ENCODE measurements at places on chromosomes 6 and 20. TPM values are rescaled to one million over a fixed set of nuclear protein-coding genes. Genes with fewer than 3 reads are reported as not detected.

The FNDC11 gene
- 1.9 TPM for polyA plus RNA-seq

The FAM209A gene
- polyA plus RNA-seq: not detected

The ZNF391 gene
- polyA plus RNA-seq: 12.6 TPM

The PDYN gene
- polyA plus RNA-seq: 0.55 TPM

The FHL5 gene
- polyA plus RNA-seq: 0.24 TPM

The RIPOR2 gene
- polyA plus RNA-seq: 8.4 TPM

The CEP250 gene
- polyA plus RNA-seq: 56.7 TPM

The CPNE5 gene
- 12.3 TPM for polyA plus RNA-seq

The FRS3 gene
- polyA plus RNA-seq: 8.6 TPM

The OR12D3 gene
- polyA plus RNA-seq: not detected

The MCHR2 gene
- polyA plus RNA-seq: not detected

The LGSN gene
- polyA plus RNA-seq: 0.66 TPM

The IPCEF1 gene
- 8.9 TPM for polyA plus RNA-seq

The COL21A1 gene
- polyA plus RNA-seq: 117 TPM

The NMBR gene
- 0.28 TPM for polyA plus RNA-seq
